ENCODE measurements at places on chromosomes 13 and 19.

GRCh38 chr19:39246951-39247669, 1.5 kb downstream of the IFNL4 start:
- DNase-seq: no peak

DNA sequence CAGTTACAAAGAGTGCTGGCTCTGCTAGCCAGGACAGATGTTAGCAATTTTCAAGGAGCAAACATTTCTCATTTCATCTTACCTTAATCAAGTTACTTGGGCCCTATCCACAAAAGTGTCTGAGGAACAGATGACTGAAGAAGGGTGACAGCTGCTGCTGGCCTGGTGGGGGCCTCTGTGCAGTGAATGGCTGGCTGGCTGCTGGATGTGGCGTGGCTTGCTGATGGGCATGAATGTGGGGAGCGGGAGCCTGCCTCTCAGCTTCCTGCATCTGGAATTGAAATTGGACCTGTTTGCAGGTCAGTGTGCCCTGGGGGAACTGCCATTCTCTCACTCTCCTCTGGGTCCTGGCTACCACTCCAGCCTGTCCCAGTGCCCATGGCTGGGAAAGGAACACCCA, 94.7 kb downstream of the RGCC start:
- DNase-seq: no peak

DNA sequence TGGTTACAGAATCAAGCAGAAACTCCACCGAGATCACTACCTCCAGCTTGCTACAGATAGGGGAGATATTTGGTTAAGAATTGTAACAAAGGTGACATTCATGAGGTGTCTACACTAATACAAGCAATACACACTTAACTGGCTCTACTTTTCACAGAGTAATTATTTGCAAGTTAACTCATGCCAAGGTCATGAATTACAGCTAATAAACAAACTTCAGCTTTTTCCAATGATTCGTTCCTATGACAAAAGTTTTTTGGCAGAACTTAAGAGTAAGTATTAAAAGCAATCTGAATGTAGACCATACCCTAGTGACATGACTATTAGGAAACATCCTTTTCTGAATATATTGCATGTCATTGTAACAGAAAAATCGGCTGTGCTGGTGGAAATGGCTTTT, 72.1 kb downstream of the LHFPL6 start:
- DNase-seq: no peak

- no peak for DNase-seq
Observed at GRCh38 chr13:111275382-111275781, 45.1 kb upstream of the TEX29 start.

GRCh38 chr13:93420887-93421286, 194.3 kb downstream of the GPC6 start:
- no peak for DNase-seq

- DNase-seq: no peak
Observed at GRCh38 chr19:45162608-45163143, 1.9 kb upstream of the NKPD1 start.

Data from hematopoietic multipotent progenitor cell treated with erythropoietin and hydrocortisone succinate and interleukin-3 and kit ligand, for 6 days (in vitro differentiated cells).